ENCODE measurements at places on chromosomes 13 and 19.
A peak's percentile ranks its signal among the peaks of the same experiment; 100 is the strongest.

- DNase-seq: no peak
These were observed 147.5 kb downstream of the CYSLTR2 start for GRCh38 chr13:48801255-48801654.

- no peak for DNase-seq
These were observed 12.1 kb upstream of the KLK14 start for GRCh38 chr19:51094696-51095279.

- DNase-seq: peak; percentile 73
These were observed 120.5 kb downstream of the KATNAL1 start for GRCh38 chr13:30186634-30187415.

DNA sequence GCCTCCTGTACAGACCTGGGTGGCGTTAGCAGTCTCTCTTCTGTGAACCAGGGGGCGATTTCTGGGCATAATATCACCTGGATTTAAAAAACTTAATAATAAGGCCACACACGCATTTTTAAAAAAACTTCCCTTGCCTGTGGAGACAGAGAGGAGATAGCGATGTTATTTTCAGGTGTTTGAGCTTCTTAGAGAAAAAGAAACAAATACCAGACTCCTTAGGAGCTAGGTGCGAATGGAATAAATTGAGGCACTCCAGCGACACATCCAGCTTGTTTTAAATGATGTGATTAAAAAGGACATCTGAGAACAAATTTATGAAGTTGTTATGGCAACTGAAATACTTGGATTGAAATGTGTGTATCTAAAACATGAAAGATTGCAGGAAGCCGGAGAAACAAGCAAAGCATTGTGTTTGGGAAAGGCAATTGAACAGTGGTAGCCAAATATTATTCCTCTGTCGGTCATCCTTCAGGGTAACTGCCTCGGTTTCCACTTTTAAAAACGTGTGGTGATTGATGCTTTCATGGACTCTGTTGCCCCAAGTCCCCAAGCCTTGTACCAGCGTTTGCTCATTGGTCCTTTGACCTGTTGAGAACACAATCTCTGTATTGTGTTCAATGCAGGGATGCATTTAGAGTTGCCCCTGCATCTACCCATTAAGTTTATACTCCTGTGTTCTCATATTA, 158.7 kb downstream of the TM9SF2 start:
- DNase-seq: no peak

GRCh38 chr13:72740015-72740414, 12.3 kb downstream of the BORA start:
- DNase-seq: no peak

- DNase-seq: no peak
These were observed 384.5 kb downstream of the IRS2 start for GRCh38 chr13:109401891-109402290.

GRCh38 chr13:27168906-27169657, 2.5 kb downstream of the USP12 start:
- no peak for DNase-seq

GRCh38 chr19:32669310-32669709, 5.7 kb downstream of the ANKRD27 start:
- no peak for DNase-seq

GRCh38 chr19:14408491-14409145, 10.5 kb downstream of the DDX39A start:
- no peak for DNase-seq

DNA sequence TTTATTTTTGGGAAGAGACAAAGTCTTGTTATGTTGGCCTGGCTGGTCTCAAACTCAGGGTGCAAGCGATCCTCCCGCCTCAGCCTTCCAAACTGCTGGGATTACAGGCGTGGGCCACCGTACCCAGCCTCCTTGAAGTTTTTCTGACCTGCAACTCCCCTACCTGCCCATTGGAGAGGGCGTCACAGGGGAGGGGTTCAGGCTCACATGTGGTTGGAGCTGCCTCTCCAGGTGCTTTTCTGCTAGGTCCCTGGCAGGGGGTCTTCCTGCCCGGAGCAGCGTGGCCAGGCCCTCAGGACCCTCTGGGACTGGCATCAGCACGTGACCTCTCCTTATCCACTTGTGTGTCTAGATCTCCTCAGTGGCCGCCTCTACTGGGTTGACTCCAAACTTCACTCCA, 27.2 kb downstream of the LDLR start:
- DNase-seq: no peak

DNA sequence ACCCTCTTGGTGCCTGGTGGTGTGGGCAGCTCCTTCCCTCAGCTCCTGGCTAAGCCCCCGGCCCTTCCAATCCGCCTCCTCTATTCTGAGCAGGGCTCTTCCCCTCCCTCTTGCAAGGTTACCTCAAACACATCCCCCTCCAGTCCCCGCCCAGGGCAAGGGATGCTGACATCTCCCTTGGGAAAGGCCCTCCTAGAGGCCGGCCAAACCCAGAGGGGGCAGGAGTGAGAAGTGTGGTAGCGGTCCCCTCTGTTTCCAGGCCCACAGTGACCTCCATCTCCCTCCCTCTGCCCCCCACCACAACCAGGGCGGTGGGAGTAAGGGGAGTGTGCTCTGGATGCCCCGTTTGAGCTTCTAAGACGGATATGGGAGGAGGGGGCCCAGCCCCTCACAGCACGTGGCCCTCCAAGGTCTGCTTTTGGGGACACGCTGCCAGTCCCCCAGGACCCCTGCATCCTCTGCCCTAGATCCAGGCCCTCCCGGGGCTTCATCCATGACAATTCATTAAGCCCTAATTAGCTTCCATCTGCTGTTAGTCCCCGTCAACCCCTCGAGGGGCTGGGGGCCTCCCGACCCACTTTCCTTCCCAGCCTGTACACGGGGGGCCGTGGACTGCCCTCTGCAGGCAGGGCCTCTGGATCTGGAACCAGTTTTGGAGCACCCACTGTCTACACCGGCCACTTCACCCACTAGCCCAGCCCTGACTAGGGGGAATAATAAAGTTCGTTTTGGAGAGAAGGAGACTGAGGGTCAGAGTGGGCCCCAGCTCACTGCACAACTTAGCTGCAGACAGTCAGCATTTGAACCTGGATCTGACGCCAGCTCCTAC, 2.3 kb downstream of the LINGO3 start:
- DNase-seq: no peak

DNA sequence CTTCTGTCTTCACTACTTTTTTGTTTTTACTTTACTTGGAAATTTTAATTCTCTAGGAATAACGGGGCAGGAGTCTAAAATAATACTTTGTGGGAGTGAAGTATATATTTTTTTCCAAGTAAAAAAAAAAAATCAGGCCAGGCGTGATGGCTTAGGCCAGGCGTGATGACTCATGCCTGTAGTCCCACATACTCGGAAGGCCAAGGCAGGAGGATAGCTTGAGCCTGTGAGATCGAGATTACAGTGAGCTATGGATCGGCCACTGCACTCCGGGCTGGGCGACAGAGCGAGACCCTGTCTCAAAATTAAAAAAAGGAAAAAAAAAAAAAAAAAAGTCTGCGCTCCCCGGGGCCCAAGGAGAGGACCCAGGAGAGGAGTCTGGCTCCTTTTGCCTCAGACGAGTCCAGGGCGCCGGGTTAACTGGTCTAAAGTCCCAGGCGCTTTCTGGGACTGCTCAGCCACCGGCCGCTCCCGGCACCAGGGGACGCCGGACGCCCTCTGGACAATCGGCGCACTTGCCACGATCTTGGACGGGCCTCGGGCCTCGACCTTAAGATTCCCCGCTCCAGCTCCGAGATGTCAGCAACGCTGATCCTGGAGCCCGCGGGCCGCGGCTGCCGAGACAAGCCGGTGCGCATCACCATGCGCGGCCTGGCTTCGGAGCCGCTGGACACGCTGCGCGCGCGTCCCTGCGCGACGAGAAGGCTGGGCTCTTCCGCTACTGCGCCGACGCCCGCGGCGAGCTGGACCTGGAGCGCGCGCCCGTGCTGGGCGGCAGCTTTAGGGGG, 2.7 kb upstream of the ZFP82 start:
- DNase-seq: no peak

DNA sequence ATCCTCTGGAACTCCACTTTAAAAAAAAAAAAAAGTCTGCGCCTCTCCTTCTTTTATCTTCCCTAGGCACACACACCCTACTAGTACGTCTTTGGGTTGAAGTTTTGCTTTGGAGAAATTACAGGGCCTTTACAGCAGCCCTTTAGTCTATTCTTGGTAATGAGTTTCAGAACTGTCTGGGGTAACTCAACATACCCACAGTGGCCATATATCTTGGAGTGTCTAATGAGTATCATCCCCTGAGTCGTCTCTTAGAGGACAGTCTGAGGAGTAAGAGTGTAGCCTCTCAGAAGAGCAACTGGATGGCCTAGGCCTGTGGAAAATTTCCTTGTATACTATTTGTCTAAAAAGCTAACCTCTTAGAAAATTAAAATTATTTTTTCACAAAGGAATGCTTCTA, 6.1 kb upstream of the ZNF681 start:
- no peak for DNase-seq

DNA sequence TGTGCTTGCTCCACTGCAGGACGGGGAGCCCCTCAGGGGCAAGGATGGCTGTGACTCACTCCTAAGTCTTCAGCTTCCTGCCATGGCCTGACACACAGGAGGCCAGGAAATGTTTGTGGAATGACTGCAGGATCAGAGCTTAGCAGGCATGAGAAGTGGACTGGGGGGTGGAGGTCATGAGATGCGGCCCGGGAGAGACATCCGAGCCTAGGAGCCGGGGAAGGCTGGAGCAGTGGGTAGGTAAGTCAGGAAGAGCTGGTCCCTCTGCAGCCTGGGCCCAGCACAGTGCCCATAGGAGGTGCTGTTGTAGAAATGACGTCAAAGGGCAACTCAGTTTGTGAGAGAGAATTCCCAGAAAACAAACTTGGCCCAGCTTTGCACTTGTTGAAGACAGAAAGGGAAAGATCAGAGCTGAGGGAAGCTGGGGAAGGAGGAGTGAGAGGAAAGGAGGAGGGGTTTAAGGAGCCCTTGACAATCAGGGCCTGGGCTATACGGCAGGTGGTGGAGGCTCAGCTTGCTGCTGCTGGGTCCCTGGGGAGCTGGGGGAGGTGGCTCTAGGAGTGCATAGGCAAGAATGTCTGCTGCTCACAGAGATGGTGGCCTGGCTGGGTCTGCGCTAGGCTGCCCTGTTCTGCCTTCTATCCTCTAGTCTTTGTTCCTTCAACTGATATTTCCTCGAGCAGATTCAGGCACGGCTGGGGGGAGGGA, 18.5 kb downstream of the POU2F2 start:
- DNase-seq: peak; percentile 74

DNA sequence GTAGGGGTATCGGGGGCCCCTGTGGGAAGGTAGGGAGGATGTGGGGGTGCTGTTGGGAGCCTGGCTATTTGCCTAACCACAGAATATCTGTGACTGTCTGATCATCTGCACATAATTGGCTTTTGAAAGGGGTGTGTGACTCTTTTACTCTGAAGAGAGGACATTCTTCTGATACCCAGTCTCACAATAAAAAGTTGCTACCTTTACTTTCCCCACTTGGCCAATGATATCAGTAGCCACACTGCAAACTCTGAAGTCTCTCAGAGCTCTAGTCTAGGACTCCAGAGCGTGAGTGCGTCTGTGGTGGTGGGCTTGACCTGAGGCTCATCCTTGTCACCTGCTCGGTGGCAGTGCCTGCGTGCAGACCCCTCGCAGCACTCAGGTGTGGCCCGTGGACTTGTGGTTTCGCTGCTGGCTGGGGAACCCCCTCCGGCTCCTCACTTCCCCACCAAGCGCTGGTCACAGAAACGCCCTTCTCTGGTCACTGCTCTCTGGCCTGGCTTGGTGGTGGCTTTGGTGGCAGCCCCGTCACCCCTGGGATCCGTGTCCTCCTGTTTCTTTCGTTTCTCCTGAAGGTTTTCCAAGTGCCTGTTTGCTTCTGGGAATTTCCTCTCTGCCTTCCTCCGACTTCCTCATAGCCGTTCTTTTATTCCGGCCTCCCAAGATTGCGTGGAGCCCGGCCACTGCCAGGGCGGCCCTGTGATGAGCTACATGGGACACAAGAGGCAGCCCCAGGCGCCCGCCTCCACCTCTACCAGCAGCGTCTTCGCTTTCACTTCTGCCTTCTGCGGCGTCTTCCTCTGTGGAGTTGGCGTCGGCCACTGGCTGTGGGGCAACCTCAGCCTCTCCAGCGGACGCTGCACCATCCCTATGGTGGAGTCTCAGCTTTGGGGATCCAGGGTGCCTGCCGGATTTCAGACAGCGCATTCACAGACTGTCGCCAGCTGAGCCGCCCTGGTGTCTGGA, 78.0 kb downstream of the ATP11A start:
- no peak for DNase-seq

DNA sequence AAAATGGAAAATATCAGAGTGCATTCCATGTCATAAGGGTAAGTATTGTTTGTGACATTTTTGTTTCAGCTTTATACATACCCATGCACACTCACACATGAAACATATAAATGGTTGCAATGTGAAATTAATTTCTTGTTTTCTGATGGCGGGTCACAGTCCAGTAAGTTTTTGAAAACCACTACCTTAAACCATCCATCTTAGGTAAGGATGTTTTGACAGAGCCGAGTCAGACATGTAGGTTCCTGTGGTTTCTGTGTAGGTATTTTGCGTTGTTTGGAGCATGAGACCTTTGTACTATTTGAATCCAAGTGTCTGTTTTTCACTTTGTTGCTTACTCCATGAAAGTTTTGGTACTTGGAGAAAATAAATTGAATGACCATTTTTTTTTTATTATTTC, 121.7 kb downstream of the B3GLCT start:
- no peak for DNase-seq

DNA sequence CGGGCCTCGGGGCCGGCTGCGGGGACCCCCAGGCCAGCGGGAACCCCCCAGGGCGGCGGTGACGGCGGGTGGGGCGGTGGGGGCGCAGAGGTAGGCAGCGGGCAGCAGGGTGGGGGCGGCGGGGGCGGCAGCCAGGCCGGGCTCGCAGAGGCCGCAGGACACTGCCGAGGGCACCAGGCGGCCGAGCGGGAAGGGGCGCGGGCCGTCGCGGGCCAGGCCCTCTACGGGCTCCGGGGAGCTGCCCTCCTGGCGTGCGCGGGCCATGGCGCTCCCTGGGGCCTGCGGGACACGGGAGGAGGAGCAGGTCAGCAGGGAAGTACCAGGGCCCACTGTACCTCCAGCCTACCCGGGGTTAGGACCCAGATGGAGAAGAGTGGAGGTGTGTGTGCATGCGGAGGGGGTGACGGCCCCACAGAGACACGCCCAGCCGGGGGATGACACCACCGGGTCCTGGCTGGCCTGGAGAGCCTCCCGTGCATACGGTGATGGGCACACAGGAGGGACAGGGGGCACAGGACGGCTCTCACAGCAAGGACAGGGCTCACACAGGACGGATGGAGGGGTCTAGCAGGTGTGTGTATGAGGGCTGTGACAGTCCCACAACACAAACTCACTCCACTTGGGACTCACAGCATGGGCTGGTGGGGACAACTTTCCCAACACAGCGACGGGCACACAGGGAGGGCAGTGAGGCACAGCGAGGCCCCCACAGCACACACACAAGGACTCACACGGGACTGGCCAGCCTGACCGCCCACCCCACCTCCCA, 2.6 kb downstream of the BBC3 start:
- peak; percentile 11 for DNase-seq

GRCh38 chr13:105773241-105773640, 762.2 kb downstream of the EFNB2 start:
- DNase-seq: no peak

DNA sequence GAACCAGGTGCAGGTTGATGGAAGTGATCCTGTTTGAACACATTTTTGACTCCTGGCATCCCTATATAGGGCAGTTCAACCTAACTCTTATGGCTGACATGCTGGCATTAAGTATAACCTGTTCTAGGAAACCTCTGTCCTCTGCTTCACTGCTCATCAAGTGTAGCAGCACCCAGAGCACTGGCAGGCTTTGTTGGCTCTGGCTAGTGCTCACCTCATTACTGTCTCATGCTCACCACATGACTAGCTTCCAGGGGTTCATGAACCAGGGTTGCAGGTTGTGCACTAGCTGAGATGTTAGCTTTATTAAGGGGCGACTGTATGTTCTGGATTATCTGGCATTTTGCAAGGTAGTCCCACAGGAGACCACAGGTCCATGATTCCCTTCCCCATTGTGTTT, 63.6 kb downstream of the B3GLCT start:
- no peak for DNase-seq

GRCh38 chr13:112839356-112840105, 129.5 kb upstream of the MCF2L start:
- no peak for DNase-seq

Data from DMS153 (cell line).